ENCODE measurements at places on chromosomes 2 and 18.

DNA sequence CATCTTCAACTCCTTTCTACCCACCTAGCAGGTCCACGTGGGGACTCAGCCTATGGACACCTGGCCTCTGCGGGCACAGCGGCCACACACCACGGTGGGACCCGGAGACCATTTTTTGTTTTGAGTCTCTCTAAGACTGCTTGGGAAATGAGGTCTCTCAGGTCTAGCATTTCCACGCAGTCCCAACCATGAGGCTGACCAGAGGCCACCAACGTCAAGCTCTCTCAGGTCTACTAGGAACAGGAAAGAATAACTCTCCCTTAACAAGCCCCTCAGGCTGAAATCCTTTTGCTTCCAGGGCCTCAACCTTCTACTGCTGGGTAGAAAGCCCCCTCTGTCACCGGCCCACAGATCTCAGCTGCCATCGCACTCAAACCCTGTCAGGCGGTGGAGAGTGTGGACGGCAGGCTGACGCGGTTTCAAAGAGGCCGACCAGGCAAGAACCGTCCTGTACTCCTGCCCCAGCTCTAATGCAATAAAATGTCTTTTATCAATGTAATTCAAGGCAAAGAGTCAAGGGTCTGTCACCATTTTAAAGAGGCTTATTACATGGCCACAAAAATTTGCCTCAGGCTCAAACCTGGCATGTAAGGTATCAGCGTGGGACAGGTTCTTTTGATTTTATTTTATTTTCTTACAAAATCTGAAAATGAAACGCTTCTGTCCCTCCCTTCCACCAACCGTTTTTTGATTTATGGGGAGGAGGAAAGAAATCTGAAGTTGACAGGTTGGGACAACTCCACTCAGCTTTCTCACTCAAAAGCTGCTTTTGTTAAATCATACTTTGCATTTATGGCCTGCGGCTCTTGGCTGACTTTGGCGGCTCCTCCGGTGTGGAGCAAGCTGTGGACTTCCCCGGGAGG lies 74.0 kb downstream of the BCL11A start:
- DNase-seq = no peak

GRCh38 chr2:63853527-63854310 lies 12.0 kb downstream of the UGP2 start:
- peak; percentile 48 for DNase-seq

GRCh38 chr18:58114766-58115165 lies 70.7 kb downstream of the NEDD4L start:
- no peak for DNase-seq

GRCh38 chr18:49371073-49371472 lies 89.4 kb downstream of the DYM start:
- DNase-seq = no peak

DNA sequence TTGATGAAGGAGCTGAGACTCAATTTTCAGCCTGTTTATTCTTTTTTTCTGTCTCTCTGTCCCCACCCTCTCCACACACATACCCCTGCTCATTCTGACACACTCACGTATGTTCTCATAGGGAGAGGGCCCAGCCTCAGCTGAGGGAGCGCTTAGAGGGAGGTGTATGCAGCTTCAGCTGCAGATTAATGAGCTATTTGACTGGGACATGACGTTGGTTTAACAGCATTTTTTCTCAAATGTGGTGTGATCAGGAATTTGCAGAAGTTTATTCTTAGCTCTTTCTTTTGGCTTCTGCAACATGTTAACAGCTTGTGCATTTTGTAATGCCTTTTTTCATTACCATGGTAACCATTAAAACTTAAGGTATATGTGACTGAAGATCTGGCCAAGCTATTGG lies 1547.1 kb upstream of the PIK3C3 start:
- no peak for DNase-seq

DNA sequence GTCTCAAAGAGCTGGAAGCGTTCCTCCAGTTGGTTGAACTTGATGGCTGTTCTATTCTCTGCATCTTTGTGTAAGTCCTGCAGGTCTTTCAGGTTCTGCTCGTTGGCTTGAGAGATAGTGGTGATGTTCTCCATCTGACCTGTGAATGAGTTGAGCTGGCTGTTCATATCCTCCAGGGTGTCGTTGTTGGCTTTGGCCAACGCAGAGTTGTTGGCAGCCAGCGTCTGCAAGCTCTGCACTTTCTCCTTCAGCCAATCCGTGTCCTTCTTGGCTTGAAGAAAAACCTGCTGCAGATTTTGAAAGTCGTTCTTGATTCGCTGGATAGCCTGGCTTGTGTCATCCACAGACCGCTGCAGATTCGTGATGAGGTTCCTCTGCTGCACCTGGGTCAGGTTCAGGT lies 78.8 kb upstream of the THOC1 start:
- DNase-seq = no peak

DNA sequence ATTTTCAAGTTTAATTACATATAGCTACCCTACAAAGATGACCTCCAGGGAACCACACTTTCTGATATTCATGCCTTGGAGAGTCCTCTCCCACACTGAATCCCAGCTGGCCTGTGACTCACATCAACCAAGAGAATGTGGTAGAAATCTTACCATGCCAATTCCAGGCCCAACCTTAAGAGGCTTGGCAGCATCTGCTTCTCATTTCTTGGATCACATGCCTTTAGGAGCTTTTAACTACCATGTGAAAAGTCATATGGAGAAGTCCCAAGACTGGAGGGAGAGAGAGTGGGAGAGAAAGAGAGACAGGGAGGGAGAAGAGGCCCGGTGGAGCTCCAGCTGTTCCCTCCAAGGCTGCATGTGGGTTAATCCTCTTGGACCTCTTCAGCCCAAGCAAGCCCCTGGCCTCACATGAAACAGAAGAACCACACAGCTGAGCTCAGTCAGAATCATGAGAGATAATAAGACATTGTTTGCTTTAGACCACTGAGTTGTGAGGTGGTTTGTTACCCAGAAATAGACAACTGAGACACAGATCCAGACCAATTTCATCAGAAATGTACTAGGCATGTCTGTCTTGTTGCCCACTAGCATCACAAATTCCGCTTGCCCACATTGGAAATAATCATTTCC lies 190.7 kb downstream of the MTCL1 start:
- no peak for DNase-seq

DNA sequence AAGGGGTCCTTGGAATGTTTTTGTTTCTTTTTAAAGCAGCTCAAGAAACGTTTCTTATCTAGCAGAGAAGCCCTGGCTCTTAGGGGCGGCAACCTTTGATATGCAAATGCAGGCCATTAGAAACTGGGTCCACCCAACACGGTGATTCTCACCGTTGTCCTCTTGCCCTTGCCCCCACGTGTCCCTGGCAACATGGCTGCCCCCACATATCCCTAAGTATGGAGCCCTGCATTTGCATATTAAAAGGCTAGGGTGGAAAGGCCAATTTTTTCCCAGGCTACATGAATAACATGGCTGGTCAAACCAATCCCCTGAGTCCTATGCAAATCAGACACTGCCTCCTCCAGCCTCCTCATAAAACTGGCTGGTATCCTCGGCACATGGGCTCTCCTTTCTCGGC lies 230.1 kb upstream of the SPOPL start:
- no peak for DNase-seq

DNA sequence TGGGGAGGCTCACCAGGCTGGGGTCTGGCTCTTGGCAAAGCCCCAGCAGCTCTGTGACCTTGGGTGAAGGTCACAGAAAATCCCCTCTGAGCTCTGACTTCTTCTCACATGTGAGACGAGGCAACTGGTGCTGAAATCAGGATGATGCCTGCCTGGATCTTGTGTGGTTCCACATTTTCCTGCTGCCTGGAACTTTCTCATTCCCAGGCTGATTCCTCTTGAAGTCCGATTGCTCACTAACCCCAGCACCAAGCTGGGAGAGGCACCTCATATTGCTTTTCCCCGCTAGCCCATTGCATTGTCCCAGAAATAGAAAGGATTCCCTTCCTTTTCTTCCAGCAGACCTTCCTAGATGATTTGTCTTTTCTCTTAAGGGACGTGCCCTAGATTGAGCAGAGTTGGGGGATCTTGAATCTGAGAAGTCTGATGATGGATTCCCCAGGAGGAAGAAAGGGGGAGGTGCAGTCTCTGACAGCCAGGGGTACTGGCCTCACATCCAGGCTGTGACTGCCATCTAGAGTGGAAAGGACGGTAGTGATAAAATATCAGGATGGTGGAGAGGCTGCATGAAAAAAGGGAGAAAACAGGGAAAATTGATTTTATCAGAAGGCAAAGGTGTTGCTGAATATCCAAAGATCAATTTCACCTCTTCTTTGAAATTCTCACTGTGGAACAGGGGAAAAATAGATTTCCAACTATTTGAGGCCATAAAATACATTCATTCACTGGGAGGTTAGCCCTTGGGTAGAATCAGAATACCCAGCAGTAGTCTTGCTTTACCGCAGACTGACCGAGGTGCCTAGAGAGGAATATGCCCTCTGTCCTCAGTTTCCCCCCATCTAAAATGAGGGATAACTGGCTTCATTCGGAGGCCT lies 96.3 kb downstream of the FAM210A start:
- DNase-seq = peak; percentile 74

DNA sequence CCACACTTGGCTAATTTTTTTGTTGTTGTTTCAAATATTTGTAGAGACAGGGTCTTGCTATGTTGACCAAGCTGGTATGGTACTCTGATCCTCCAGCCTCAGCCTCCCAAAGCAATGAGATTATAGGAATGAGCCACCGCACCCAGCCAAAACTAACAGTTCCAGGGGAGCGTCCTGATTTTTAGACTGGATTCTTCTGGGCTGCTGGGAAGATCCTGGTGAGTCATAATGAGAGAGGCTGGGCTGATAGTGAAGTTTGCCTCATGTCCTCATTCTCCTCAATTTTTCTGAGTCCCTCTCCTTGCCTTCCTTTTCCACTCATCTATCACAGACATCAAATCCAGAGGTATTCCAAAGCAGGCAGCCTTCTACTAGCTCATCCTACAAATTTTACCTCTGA lies 81.3 kb downstream of the VSNL1 start:
- no peak for DNase-seq

- DNase-seq = no peak
Measured at GRCh38 chr18:63480915-63481314, 4.2 kb downstream of the SERPINB5 start.

DNA sequence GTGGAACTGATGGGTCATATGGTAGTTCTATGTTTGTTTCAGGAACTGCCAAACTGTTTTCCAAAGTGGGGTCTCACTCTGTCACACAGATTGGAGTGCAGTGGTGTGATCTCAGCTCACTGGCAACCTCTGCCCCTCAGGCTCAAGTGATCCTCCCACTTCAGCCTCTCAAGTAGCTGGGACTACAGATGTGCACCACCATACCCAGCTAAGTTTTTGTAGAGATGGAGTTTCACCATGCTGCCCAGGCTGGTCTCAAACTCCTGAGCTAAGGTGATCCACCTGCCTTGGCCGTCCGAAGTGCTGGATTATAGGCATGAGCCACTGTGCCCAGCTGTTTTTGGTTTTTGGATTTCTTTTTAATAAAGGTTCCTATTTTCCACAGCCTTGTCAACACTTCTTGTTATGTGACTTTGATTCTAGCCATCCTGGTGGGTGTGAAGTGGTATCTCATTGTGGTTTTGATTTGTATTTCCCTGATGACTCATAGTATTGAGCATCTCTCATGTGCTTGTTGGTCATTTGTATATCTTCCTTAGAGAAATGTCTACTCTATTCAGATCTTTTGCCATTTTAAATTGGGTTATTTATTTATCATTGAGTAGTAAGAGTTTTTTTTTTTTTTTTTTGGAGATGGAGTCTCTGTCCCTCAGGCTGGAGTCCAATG lies 22.8 kb downstream of the NPC1 start:
- no peak for DNase-seq

- DNase-seq = no peak
Measured at GRCh38 chr2:193267496-193268002, 1072.8 kb upstream of the TMEFF2 start.

GRCh38 chr2:88751768-88752167 lies 60.3 kb downstream of the RPIA start:
- DNase-seq = no peak

GRCh38 chr2:80407377-80407776 lies 102.8 kb upstream of the LRRTM1 start:
- no peak for DNase-seq

- no peak for DNase-seq
Measured at GRCh38 chr2:20955277-20956026, 88.4 kb downstream of the APOB start.

DNA sequence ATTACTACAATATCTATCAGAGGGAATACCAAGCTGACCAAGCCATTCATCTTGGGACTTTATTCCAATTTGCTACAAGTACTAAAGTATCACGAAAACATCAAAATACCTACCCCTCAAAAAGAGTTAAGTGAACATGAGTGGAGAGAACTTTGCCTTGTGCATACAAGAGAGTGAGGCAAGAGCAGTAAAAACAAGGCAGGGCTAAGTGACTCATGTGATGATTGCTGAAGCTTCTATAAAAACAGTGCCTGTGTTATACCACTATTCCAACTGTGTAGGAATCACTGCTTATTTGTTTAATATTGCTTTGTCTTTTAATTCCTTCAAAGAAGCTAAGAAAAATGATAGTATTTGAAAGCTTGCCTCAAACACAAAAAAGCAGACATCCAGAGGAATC lies 61.2 kb downstream of the FARSB start:
- DNase-seq = no peak

- no peak for DNase-seq
Measured at GRCh38 chr2:204274991-204275390, 270.3 kb upstream of the PARD3B start.

- peak; percentile 80 for DNase-seq
Measured at GRCh38 chr2:28343184-28343942, 49.3 kb upstream of the FOSL2 start.

DNA sequence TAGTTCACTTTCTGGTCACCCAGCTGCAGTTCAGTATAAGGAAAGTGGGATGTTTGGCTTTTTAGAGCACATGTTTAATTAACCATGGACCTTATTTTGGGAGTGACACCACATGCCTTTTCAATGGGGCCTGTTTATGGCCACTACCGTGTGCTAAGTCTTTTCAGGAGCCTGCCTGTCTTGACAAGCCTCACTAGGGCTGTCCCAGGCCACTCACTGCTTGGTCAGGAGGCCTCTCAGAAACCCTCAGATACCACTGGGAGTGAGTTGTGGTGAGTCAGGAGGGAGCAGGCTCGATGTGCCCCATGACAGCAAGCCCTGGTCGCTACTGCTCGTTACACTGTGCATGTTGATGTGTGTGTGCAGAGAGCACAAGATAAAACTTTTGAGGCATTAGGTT lies 123.0 kb downstream of the MAP4K4 start:
- peak; percentile 56 for DNase-seq

GRCh38 chr2:200966770-200967169 lies 3.3 kb upstream of the ORC2 start:
- peak; percentile 31 for DNase-seq

DNA sequence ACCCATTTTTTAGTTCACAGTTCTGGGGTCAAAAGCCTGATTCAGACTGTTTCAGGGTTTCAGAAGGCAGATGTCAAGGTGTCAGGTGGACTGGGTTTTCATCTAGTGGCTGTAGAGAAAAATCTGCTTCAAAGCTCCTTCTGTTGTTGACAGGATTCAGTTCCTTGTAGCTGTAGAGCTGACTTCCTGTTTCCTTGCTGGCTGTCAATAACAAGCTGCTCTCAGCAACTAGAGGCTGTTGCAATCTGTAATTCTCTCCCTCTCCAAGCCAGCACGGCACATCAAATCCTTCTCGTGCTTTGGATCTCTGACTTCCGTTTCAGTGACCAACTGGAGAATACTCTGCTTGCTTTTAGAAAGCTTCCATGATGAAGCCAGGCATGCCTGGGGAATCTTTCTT lies 179.4 kb downstream of the DOK6 start:
- peak; percentile 84 for DNase-seq

All from MV-4-11 (cell line).